ENCODE measurements at places on chromosomes 11 and 22. TPM values are rescaled to one million over a fixed set of nuclear protein-coding genes. Genes with fewer than 3 reads are reported as not detected.

RAB39A gene
- 0.39 TPM for total RNA-seq

CARD18 gene
- total RNA-seq: not detected

FREY1 gene
- total RNA-seq: 3.4 TPM

SLC25A18 gene
- not detected for total RNA-seq

KIRREL3 gene
- total RNA-seq: 17.8 TPM

DYNC2H1 gene
- total RNA-seq: 12.6 TPM

LIF gene
- not detected for total RNA-seq

IFITM10 gene
- 0.79 TPM for total RNA-seq

SNX32 gene
- total RNA-seq: 5.5 TPM

OTOG gene
- total RNA-seq: not detected

CHRDL2 gene
- not detected for total RNA-seq

ARAP1 gene
- total RNA-seq: 80.6 TPM

CCDC15 gene
- 5.1 TPM for total RNA-seq

CASP5 gene
- total RNA-seq: not detected

POU2AF2 gene
- not detected for total RNA-seq

WNT7B gene
- not detected for total RNA-seq

CPT1B gene
- 3.9 TPM for total RNA-seq

ELF5 gene
- total RNA-seq: not detected

SERPIND1 gene
- not detected for total RNA-seq

PVALB gene
- total RNA-seq: not detected

IRF7 gene
- total RNA-seq: 8.0 TPM

PNPLA5 gene
- not detected for total RNA-seq

CBX7 gene
- 1.8 TPM for total RNA-seq

MAPK8IP2 gene
- total RNA-seq: 0.54 TPM

USH1C gene
- not detected for total RNA-seq

VSTM5 gene
- total RNA-seq: 0.39 TPM

NCAPD3 gene
- total RNA-seq: 10.6 TPM

FAM83F gene
- 2.7 TPM for total RNA-seq

NUCB2 gene
- total RNA-seq: 48.8 TPM

LARGE2 gene
- total RNA-seq: under 0.01 TPM

OR52I2 gene
- not detected for total RNA-seq

MICALL1 gene
- 106 TPM for total RNA-seq

ART1 gene
- not detected for total RNA-seq

TNRC6B gene
- total RNA-seq: 26.1 TPM

FOXRED2 gene
- 6.7 TPM for total RNA-seq

PHOX2A gene
- 0.39 TPM for total RNA-seq

ST14 gene
- 0.11 TPM for total RNA-seq

DEPDC5 gene
- total RNA-seq: 17.6 TPM

MIAT gene
- 0.79 TPM for total RNA-seq

SCGB2A2 gene
- not detected for total RNA-seq

NCAM1 gene
- total RNA-seq: not detected

ARHGEF17 gene
- total RNA-seq: 47.6 TPM

MS4A3 gene
- not detected for total RNA-seq

HEPHL1 gene
- under 0.01 TPM for total RNA-seq

SLC22A25 gene
- not detected for total RNA-seq

ALDH3B2 gene
- total RNA-seq: 6.7 TPM

IL17REL gene
- total RNA-seq: not detected

TNKS1BP1 gene
- total RNA-seq: 190 TPM

ADAMTS15 gene
- 0.33 TPM for total RNA-seq

PPME1 gene
- total RNA-seq: 30.3 TPM
